ENCODE measurements at places on chromosomes 6 and 20.

DNA sequence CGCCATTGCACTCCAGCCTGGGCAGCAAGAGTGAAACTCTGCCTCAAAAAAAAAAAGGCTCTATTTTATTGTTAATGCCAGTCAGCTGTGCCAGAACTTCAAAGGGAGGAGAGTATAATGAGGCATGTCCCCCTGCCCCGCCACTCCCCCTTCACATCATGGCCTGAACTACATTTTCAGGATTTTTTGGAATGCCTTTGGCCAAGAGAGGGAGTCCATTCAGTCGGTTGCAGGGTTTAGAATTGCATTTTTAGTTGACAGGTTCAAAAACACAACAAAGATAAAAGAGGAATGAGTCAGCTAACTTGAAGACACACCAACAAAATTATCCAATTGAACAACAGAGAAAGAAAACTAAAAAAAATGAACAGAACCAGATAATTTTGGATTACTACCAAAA lies 59.1 kb downstream of the CEP43 start:
- no peak for DNase-seq

- no peak for DNase-seq
Observed at GRCh38 chr6:33443619-33444504, 10.5 kb upstream of the ZBTB9 start.

DNA sequence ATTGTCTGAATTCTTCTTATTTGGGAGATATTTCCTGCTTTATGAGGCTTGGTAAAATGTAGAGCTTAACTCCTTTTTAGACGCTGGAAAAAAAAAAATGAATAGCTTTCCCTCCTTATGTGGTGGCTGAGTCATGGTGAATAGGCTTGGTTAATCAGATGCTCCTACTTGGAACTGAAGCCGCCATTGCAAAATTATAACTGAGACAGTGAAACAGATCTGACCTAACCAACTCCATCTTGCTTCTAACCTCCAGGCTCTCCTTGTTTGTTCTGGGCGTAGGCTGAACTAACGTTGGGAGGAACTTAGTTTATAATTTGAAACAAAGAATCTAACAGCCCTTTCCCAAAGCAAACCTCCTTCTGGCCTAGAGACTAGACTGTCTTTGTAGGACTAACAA lies 43.2 kb upstream of the PLCB4 start:
- no peak for DNase-seq

GRCh38 chr6:84976526-84977362 lies 212.3 kb upstream of the TBX18 start:
- no peak for DNase-seq

GRCh38 chr6:129637340-129638054 lies 72.5 kb downstream of the ARHGAP18 start:
- no peak for DNase-seq

DNA sequence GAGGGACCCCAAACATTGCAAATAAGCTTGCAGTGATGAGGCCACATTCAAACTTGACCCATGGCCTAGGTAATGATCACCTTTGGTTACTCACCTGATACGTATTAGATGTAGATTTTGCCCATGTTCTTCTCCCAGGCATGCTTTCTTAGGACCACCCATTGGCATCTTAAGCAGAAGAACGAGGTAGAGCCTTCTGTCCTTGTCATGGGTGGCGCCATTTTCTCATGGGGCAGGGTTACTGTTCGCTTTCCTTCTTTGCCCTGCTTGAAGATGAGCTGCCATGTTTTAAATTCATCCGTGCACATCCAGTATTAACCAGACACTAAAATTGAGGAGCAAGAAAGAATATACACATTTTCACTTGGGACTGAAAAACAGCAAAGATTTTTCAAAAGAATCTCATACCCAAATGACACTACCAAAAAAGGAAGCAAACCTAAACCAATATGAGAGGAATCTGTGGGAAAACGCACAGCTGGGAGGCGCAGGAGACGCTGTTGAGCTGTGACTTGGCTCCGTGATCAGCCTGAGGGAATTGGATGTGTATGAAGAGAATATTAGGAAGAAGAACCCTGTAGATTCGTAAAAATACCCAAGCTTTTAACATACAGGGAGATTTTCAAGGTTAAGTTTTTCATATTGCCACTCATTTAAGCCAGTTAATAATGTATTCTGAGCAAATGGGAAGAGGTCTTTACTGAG lies 36.6 kb downstream of the GMPR start:
- no peak for DNase-seq

- DNase-seq: no peak
Observed at GRCh38 chr6:98335594-98335993, 498.8 kb upstream of the POU3F2 start.

DNA sequence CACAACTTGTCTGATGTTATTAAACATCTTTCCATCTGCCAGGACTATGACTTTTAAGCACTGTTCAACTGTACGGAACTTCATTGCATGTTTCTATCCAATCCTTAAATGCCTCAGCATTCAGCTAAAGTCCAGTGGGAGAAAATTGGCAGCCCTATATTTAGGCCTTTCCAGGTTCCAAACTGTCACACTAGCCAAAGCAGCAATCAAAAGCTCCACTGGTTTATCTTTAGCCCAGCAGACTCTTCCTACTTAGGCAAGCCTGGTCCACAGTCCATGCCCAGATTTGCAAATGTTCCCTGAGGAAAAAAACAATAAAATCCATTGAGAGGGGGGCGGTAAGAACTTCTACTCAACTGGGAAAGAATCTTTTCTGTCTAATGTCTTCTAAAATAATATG lies 349.1 kb upstream of the GJE1 start:
- DNase-seq: no peak

DNA sequence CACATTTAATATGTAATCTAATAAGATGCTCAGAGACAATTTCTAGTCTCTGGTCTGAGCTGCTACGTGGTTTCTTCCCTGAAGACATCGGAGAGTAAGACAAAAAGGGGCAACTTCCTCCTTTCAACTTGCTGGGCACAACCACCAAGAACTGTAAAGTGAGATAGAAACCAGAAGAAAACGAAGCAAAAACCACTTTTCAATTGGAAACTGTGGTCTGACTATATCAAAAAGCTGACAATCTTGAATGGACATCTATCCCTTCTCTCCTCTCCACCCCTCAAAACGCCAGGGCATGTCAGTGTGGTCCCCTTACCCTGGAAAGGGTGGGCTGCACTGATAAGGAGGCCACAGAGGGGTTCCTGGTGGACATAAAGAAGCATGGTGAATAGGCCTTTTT lies 269.1 kb downstream of the CD83 start:
- DNase-seq: no peak

GRCh38 chr6:37088897-37089296 lies 81.1 kb upstream of the PIM1 start:
- DNase-seq: no peak

GRCh38 chr20:62808211-62808865 lies 3.7 kb downstream of the OGFR start:
- peak; percentile 76 for DNase-seq

- DNase-seq: no peak
Observed at GRCh38 chr6:971981-972640, 279.2 kb upstream of the EXOC2 start.

GRCh38 chr6:112459758-112460304 lies 112.7 kb downstream of the RFPL4B start:
- no peak for DNase-seq

- DNase-seq: no peak
Observed at GRCh38 chr20:3966571-3966970, 48.8 kb downstream of the RNF24 start.

DNA sequence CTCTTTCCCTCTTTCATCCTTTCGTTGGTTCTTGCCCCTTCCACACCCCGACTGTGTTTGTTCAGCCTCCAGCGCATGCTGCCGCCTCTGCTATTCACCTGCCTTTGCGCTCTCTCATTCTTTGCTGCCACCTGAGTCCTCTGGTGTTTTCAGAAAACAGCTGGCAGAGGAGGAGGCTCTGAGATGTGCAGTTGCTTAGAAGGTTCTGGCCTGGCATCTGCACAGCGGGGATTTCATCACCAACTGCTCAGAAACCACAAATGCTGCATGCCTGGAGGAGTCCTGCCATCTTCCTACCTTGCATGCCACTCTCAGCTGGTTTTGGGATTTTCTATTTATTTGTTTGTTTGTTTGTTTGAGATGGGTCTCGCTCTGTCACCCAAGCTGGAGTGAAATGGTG lies 39.2 kb upstream of the CLDN20 start:
- no peak for DNase-seq

GRCh38 chr6:31530659-31531058 lies 1.9 kb downstream of the MCCD1 start:
- DNase-seq: no peak

- DNase-seq: no peak
Observed at GRCh38 chr6:39218868-39219567, 10.3 kb downstream of the KCNK5 start.

DNA sequence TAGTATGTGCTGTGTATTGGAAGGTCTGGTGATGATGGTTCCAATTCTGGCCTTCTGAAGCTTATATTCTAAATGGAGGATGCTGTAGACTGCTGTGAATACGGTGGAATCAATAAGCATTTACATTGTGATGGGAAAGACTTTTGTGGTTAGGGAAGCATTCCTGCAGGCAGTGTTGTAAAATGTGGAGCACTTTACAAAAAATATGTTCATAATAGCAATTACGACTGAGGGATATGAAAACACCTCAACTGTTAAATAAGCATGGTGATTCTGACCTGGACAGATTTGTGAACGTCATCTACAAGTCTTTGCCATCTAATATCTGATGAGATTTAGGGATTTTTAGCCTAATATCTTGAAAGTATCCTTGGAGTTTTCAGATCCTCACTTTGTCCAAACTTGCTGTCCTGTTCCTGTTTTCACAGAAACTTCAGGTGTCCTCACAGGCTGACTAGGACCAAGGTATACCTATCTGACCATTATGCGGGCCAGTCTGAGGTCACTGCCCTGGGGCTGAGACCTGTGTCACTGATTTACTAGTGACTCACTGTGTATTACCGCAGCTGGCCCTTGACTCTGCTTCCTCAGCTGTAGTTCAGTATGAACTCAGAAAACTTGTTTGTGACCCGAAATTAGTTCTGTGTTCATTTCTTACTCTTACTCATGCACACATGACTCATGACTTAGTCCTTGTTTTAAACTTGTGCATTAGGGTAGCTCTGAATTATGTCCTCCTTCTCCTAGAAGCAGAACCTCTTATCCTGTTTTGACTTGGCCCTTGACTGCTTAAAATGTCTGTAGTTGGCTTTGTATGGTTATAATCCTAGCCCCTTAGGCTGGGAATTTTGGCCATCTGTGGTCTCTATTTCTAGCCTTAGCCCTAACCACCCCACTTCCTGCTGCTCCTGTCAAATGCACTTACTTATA lies 343.0 kb downstream of the CDKAL1 start:
- DNase-seq: no peak

DNA sequence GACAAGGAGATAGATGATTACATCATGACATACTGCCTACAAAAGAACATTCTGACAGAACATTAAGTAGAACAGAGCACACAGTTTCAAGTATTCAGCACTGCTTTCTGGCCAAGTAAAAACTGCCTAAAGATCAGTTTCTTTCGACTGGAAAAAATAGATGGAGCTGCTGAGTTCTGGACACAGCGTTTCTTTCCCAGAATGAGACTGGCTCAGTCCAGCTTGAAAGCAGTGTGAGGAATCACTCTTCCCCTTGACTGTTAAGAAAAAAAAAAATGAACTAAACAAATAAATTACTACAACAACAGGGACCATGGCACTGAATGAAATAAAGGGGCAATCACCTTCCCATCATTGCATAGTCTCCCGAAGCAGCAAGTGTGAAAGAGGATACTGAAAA lies 4.4 kb upstream of the LYRM2 start:
- no peak for DNase-seq

All from stimulated activated CD4-positive, alpha-beta T cell treated with anti-CD3 and anti-CD28 coated beads, Interleukin-12 subunit alpha, Interleukin-12 subunit beta, amount 100 ng/mL, for 4 hours (primary cell).